ENCODE measurements at places on chromosomes 4 and X. TPM values are rescaled to one million over a fixed set of nuclear protein-coding genes. Genes with fewer than 3 reads are reported as not detected.

- no peak for DNase-seq
Observed at GRCh38 chrX:24657671-24658386, 10.7 kb upstream of the PCYT1B start.

GRCh38 chrX:43573441-43574015 lies 82.6 kb upstream of the MAOA start:
- no peak for DNase-seq

GRCh38 chr4:41299486-41299885 lies 42.8 kb downstream of the UCHL1 start:
- no peak for DNase-seq

- DNase-seq = no peak
Observed at GRCh38 chrX:36562986-36563385, 445.2 kb upstream of the FAM47C start.

DNA sequence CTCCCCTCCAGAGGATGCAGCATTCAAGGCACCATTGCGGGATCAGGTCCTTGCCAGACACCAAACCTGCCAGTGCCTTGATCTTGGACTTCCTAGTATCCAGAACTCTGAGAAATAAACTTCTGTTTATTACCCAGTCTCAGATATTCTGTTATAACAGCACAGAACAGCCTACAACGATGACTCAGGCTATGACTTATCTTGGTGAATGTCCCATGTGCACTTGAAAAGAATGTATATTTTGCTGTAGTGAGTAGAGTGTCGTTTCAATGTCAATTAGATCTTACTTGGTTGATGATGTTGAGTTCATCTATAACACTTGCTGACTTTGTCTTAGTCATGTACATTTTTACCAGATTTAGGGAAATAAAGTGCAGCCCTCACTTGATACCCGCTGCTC lies 34.5 kb upstream of the PGRMC1 start:
- no peak for DNase-seq

- DNase-seq = peak; percentile 87
Observed at GRCh38 chrX:15497865-15498264, 2.7 kb upstream of the BMX start.

DNA sequence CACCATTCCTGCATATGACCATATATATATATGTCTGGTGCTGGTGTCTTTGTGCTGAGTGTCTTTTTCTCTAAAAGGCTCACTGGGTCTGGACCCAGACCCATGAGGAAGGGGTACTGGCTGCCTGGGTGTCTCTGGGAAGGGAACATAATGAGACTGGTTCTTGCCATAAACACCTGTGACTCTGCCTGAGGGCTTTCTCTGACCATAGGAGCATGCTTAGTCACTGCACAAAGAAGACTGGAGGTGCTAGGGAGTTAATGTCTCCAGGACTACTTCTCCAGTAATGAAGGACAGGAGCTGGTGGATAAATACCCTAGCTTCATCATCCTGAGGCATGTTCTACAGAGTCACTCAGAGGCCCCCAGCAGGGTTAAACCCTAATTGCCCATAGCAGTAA lies 47.1 kb upstream of the CASK start:
- no peak for DNase-seq

DNA sequence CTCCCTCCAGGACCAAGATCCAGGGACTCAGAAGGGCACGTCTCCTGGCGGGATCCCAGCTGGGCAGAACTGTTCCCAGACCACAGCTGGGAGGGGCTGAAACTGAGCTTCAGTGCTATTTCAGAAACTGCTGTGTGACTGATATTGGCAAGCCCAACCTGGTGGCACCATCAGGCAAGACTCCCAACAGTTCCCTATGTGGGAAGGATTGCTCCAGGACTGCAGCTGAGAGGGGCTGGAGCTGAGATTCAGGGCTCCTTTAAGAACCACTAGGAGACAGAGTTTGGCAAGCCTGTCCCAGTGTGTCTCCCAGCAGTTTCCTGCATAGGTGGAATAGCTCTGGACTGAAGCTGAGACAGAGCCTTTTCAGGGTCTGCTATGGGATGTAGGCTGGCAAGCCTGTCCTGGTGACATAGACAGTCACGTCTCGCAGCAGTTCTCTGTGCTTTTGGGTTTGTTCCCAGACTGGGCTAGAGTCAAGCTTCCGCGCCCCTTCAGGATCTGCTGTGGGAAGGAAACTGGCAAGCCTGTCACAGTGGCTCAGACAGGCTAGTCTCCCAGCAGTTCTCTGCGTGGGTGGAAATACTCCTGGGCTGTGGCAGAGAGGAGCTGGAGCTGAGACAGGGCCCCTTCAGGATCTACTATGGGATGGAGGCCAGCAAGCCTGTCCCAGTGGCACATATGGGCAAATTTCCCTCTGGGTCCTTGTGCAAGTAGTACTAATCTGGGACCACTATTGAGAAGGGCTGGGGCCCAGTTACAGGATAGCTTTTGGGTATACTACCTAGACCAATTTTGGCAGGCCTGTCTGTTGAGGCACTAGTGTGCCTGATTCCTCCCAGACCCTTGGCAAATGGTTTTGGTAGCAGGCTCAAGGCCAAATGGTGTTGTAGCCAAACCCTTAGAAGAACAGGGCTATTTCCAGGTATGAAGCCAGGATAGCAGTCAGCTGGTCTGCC lies 20.2 kb upstream of the MED14 start:
- no peak for DNase-seq

DNA sequence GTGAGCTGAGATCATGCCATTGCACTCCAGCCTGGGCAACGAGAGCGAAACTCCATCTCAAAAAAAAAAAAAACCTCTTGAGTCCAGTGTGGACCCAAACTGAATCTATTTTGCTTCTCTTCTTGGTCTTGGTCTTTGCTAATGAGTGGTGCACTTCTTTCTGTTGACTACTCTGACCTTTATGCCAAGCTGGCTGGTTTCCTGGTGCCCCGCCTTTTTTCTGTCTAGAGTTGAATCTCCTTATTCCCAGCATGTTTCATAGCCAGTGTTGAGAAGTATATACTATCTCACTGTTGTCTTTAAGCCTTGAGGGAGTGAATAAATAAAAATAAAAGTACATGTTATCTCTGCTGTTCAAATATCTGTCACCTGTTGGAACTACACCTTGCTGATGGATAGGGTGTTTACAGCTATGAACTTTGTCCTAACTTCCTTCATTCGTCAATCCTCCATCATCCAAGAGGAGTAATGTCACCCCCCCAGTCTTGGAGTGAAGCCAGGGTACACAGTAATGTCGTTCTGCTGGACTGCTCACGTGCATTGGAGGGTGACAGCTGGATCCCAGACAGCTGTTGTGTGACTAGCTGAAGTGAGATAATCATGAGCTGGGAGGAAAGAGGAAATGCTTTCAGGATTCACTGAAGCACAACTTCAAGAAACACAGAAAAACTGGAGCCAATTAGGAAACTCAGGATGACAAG lies 99.3 kb upstream of the PRKG2 start:
- no peak for DNase-seq

DNA sequence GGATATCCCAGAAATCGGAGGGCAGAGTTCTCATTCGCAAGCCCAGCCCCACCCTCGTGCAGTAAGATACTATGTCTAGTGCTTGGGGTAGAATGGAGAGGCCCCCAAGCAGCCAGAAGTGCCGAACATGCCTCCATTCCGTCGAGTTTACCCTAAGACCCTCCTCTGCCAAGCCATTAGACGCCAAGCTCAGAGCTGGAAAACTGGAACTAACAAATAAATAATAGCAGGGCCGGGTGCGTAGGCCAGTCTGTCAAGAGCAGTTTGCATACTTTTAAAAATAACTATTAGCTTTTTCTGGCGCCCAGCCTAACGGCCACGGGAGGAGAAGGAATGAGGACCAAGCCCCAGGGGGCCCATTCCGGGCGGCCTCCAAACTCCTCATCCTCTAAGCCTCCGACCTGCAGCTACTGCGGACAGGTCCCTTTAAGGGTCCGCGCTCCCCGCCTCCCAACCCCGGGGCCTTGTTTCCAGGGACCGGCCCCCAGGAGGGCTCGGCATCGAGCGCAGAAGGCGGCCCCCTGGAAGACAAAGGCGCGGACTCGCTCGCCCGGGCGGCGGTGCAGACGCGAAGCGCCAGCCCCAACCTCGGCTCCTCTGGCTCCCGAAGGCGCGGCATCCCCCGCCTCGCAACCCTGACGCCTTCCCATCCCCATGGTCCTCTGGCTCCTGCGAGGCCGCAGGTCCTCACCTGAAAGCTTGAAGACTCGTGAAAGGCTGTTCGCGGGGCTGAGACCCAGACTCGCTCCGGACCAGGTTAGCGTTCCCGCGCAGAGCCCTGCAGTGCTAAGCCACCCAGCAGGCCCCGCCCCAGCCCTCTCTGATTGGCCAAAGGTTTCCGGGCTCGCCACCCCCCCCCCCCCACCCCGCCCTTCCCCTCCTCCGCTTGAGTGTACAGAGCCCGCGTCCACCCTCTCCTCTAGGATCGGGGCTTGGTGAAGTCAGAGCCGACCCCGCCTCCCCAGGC lies at the start of gene TMSB15A:
Gene TMSB15A, minus strand, starts transcription at position 765 of the 967 bp plus-strand sequence.
- DNase-seq = peak; percentile 53

DNA sequence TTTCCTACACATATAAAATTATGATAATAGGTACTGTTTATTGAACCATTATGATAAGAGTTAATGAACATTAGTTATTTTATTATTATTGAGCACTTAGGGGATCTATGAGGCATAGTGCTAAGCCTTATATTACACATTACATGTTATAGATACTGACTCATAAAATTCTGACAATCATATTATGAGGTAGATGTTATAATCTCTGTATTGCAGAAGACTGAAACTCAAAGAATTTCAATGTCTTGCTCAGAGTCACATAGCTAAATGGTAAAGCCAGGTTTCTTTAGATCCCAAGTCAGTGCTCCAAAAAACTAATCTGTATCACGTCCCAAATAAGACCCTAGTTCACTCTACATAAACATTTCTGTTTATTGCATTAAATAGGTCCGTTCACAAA lies 207.2 kb upstream of the CNKSR2 start:
- no peak for DNase-seq

DNA sequence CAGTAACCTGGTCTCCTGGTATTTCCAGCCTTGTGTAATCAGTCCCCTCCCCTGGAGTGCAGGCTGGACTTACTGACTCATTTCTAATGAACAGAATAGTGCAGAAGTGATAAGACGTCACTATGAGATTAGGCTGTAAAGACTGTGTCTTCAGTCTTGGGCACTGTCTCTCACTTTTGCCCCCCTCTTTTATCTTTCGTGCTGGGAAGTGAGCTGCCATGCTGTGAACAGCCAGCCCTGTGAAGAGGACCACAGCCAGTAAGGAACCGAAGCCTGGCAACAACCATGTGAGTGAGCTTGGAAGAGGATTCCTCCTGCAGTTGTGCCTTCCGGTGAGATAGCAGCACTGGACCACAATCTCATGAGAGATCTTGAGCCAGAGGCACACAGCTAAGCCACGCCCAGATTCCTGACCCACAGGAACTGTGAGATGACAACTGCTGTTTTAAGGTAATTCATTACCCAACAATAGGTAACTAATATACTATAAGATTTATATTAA lies 67.5 kb upstream of the GPR34 start:
- DNase-seq = peak; percentile 50

DNA sequence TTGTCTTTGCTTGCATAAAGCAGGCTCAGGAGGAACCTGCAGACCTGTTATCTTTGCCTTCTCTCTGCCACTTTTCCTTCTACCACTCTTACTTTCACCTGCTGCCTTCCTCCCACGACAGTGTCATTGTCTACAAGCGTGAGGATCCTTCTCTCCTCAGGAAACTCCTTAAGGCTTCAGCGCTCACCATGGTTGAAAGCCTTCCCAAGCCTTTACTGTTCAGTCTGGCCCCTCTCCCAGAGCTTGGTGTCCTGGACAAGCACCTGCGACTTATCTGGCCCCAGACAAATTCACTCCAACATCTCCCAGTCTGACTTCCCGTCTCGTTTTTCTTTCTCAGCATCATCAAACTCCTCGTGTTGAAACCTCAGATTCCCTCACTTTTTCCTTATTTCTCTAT lies 31.0 kb downstream of the CC2D2A start:
- no peak for DNase-seq

DNA sequence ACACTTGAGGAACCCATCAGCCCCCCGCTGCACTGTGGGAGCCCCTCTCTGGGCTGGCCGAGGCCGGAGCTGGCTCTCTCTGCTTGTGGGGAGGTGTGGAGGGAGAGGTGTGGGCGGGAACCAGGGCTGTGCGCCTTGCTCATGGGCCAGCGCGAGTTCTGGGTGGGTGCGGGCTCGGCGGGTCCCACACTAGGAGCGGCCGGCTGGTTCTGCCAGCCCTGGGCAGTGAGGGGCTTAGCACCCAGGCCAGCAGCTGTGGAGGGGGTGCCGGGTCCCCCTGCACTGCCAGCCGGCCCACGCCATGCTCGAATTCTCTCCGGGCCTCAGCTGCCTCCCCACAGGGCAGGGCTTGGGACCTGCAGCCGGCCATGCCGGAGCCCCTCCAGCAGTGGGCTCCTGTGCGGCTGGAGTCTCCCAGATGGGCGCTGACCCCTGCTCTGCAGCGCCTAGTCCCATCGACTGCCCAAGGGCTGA lies 430.2 kb downstream of the FAT4 start:
- no peak for DNase-seq

DNA sequence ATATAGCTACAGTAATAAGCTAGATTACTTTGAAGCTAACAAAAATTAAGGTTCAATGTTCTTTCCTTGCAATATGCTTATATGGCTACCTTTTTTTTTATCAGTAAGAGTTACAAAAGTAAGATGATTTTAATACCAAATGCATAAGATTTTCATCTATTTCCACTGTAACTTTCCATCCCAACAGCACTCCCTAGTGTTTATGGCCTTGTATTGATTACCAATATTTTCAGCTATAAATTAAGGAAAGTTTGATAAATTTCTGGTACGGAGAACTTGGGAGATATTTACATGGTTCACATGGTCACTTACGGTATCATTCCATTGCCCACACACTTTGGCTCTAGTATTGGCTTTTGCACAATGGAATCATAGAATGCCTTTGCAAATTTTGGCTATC lies 448.9 kb upstream of the PABPC4L start:
- no peak for DNase-seq

GRCh38 chrX:136304493-136304892 lies 3.7 kb downstream of the ADGRG4 start:
- peak; percentile 8 for DNase-seq

Gene HSFX3
- not detected for total RNA-seq

Gene PNCK
- 0.64 TPM for total RNA-seq

Gene TSPYL2
- total RNA-seq = 5.4 TPM

Gene SRPX
- 202 TPM for total RNA-seq

Gene UCP1
- total RNA-seq = not detected

Gene GPR50
- not detected for total RNA-seq

Gene ZNF157
- not detected for total RNA-seq

Gene TNMD
- total RNA-seq = not detected

All from SK-MEL-5 (cell line).